Activated T-helper 17 cell treated with anti-CD3 and anti-CD28 coated beads, Interleukin-2, amount 50 U/mL, for 72 hours (primary cell): ENCODE measurements at places on chromosomes 3 and 15. TPM values are rescaled to one million over a fixed set of nuclear protein-coding genes. Genes with fewer than 3 reads are reported as not detected.

- no peak for ATAC-seq
Observed at GRCh38 chr3:119468041-119468440, 722 bp upstream of the POGLUT1 start.

DNA sequence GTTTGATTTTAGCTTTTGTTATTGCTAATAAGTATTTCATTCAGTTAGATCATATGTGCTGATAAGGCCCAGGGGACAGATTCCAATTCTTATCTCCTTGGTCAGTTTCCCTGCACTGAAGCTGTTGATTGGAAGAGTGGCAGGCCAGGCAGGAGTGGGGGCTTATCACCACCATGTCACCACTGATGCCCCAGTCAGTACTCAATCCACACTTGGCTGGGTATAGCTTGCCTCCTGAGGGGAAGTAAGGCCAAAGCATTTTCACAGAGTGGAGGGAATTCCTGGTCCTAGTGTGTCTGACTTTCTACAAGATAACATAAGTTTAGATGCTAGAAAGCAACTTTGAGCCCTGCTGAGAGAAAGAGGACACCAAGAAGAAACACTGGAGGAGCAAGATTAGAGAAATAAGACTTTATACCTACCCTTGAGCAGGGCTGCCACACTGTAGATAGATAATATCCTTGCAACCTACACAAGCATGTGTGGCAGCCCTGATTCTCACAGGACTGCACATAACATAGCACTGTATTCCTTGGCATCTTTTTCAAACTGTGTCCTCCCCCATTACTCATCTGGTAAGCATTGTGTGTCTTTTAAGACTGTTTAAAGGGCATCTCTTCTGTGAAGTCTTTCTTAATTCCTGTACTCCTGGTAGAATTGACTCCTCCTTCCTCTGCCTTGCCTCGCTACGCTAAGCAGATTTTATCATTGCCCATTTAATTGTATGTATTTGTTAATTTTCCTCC, 24.3 kb downstream of the OXNAD1 start:
- ATAC-seq: no peak

The SAMD7 gene
- total RNA-seq: not detected

GRCh38 chr3:122079524-122080206, 24.5 kb downstream of the CD86 start:
- ATAC-seq: no peak

DNA sequence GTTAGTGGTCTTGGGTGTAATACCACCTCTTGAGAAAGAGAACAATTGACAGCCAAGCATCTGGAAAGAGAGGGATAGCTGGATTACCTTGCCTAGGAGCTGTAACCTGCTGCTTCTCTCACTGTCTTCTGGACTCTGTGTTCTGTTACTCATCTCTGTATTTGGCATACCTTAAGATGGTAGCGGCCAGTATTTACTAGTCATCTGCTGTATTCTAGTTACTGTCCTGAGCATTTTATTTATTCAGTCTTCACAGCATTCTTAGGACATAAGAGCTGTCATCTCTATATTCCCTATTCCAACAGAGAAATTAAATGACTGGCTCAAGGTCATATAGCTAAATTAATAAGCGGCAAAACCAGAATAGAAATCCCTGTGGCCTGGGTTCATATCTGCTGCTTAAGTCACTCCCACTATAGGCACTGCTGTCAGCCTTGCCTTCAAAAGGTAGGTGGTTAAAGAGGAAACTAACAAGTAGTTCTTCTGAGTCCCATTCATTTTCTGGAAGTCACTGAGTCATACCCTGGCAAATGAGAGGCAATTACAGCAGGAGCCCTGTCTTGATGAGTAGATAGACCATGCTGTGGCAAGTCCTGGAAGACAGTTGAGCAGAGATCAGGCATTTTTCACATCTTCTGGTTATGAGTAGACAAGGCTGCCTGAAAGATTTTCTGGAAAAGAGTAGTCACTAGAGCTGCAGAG, 68.2 kb downstream of the RAB7A start:
- peak; percentile 89 for ATAC-seq
